ENCODE measurements at places on chromosomes 3 and 15.
A peak's percentile ranks its signal among the peaks of the same experiment; 100 is the strongest.

GRCh38 chr15:54517366-54517765, 539.1 kb downstream of the UNC13C start:
- no peak for DNase-seq

- peak; percentile 69 for DNase-seq
Observed at GRCh38 chr3:99413504-99413903, 224.9 kb upstream of the COL8A1 start.

- peak; percentile 93 for DNase-seq
Observed at GRCh38 chr15:34239151-34239808, 14.5 kb downstream of the EMC4 start.

- no peak for DNase-seq
Observed at GRCh38 chr15:38651328-38652038, 86.9 kb upstream of the RASGRP1 start.

DNA sequence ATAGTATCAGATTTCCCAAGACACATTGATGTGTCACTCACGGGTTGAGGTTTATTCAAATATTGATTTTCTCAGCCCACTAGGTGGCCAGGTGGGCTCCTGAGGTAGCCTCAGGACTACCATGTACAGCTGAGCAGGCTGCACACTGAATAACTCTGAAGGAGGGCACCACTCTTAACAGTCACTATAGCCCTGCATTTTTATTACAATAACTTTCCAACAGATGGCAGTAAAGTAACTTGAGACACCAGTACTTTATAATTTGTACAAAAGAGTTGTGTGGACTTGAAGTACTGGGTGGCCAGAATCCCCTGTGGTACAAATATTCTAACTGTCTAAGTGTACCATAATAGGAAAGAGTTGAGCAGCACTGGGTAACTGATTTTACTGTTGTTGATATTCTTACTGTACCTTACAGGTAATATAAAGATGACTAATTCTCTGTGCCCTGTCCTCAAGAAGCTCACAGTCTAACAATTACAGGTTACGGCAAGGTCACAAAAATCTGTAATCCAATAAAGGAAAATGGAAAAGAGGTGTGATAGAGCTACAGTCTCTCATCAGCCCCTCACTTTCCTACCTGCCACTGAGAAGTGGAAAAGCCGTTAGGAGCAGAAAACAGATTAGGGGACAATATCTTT, 76.0 kb downstream of the ETFA start:
- peak; percentile 41 for DNase-seq

GRCh38 chr3:43769885-43770425, 79.2 kb downstream of the ABHD5 start:
- DNase-seq: no peak

DNA sequence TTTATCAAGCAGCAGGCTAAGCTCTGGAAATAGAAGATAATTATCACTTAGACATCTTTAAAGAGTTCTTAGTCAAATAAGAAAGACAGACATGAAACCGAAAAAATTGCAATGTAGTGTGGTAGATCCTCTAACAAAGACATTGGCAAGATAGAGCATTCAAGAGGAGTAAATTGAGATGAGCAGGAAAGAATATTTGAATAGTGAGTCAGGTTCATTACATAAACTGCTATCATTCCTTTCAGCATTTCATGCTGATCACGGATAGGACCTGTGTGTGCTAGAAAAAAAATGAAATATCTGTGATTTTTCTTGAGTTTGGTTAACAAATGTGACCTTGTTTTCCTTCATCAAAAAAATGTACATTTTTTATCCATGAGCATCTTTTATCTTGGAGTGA, 460.9 kb downstream of the OTOL1 start:
- DNase-seq: no peak

GRCh38 chr3:55315396-55315795, 171.7 kb downstream of the WNT5A start:
- no peak for DNase-seq

DNA sequence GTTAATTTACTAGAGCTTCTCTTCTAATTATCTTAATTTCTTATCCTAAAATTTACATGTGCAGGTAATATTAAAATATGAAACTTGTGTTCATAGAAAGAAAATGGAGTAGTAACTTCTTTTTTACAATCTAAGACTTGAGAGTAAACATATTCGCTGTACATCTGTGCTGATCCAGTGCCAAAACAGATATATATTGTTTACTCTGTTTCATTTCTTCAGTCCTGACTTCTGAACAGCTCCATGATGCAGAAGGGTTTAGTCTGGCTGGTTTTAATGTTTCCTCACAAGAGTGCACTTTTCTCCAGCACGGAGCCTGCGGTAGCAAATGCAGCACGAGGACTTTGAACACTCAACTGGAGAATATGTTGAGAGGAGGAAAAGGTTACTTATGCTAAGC, 306.8 kb downstream of the EPHA3 start:
- DNase-seq: no peak

GRCh38 chr3:71964170-71964569, 179.2 kb upstream of the PROK2 start:
- no peak for DNase-seq

- no peak for DNase-seq
Observed at GRCh38 chr3:146491303-146491702, 21.9 kb upstream of the PLSCR2 start.

DNA sequence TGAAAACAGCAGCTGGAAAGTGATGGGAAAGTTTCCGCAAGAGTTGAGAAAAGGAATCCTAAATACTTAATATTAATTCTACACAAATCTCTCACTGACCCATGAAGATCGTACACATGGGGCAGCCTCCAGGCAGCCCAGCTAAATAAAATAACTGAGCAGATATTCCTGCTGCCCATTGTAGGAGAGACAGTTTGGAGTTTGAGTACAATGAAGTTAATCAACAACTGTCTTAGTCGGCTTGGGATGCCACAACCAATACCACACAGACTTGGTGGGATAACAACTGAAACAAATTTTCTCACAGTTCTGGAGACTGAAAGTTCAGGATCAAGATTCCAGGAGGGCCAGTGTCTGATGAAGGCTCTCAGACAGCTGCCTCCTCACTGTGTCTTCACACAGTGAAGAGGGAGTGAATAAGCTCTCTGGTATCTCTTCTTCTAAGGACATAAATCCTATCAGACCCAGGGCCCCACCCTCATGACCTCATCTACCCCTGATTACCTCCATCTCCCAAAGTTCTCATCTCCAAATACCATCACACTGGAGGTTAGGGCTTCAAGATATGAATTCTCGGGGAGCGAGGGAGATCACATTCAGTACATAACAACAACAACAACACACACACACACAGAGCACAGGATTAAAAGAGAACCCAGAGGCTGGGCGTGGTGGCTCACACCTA, 9.7 kb downstream of the TRPM7 start:
- peak; percentile 87 for DNase-seq

DNA sequence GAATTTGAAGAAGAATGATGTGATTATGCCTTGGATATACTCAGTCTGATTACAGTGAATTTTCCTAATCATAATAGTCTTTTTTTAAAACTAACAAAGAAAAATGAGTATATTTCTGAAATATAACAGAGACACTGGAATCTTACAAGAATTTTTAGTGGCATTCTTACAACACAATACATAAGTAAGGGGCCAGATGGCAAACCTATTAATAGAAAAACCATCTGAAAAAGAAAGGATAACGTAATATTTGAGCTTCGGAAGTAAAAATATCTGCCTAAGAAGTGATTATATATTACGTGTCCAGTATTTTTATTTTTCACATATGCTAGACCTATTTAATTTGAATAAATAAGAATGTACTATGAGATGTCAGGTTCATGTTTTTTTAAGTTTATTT, 452.8 kb downstream of the NAALADL2 start:
- DNase-seq: no peak

GRCh38 chr3:11009898-11010297, 17.4 kb downstream of the SLC6A1 start:
- DNase-seq: no peak

DNA sequence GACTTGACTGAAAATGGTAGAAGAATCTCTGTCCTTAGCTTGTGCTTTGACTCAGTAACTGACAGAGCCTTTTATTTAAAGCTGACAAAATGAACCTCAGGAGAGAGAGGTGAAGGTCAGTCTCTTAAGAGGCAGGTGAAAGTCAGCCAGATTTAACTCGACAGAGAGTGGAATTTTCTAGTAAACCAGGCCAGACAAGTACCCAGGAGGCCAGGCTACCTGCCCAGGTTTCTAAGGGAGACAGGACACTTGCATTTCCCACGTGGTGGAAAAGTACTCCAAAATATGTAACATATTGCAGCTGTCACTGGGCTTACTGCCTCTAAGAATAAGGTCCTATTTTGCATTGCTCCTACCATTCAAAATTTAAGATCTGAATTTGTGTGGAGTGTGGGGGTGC, 167.9 kb downstream of the FMN1 start:
- DNase-seq: no peak

DNA sequence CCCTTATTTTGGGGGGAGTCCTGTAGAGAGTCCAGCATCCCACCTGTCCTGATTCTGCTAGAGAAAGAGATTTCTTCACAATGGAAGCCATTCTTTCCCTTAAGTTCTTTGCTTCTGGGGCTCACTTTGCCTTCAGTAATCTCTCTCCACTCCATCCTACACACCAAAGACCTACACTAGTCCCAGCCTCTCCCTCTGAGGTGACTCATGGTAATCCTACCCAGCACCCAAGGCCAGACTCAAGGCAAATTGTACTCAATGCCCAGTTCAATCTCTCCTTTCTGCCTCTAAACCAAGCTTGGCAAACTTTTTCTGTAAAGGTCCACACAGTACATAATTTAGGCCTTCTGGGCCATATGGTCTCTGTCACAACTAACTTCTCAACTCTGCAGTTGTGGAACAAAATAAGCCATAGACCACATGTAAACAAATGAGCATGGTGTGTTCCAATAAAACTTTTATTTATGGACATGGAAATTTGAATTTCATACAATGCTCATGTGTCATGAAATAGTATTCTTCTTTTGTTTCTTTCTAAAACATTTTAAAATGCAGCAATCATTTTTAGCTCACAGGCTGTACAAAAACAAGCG, 72.5 kb downstream of the MRPL46 start:
- no peak for DNase-seq

- no peak for DNase-seq
Observed at GRCh38 chr3:141059816-141060215, 8.7 kb downstream of the SPSB4 start.

- DNase-seq: peak; percentile 5
Observed at GRCh38 chr15:33159726-33160453, 34.6 kb downstream of the FMN1 start.

DNA sequence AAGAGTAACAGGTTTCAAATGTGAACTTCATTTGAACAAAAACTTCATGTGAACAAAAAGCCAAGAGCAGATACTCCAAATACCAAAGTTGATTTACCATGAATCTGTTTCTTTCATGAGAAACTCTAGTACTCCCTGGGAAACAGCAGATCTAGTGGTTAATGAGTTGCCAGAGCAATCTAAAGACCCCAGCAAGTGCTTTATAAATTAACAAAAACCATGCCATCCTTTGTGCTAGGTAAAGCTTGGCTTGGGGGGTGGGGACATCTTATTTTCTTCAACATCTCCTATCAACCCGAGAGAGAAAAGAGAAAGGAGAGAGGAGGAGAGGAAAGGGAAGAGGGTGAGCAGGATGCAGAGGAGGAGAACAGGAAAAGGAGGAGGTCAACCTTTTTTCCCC, 100.7 kb downstream of the TBL1XR1 start:
- DNase-seq: no peak

DNA sequence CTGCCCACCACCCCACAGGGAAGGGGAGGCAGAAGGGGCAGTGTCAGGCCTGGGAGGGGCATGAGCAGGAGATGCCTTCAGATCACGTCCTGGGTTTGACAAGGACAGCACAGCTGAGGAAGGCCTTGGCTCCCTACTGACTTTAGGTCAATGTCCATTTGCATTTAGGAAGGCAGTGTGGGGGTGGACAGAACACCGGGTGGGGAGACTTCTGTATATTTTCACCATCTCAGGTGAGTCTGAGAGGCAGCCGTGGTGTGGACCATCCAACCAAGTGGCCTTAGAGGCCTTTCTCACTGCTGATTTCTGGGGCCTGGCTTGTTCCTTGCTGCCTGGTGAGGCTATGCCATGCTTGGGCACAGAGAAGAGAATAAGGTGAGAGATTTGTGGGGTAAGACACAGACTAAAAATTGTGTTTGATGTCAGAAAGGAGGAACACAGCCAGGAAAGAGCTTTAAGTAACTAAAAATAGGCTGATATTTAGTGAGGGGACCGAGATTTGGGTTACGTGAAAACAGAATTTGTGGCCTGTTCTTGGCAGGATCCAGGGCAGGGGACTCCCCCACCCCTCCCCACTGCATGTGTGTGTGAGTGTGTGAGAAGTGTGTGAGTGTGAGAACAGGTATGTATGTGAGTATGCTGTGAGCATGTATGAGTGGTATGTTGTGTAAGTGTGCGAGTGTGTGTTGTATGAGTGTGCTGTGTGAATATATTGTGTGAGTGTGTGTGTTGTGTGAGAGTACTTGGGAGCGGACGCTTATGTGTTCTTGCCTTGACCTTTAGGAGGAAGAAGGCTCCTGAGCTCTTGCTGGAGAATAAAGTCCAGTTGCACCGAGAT, 11.8 kb upstream of the PLA2G4E start:
- no peak for DNase-seq

DNA sequence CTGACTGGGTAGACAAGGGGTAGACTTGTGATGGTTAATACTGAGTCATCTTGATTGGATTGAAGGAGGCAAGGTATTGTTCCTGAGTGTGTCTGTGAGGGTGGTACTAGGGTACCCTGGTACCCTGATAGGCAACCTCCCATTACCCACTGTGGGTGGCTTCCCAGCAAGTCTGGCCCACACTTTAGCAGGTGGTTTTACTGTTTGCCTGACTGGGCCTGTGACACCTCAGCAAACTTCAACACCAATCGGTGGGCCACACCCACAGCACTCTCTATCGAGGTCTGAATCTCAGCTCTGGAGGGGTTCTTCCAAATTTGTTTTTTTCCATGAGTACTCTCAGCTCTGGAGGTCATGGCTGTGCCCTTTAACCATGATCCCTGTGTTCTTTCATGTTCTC, 24.6 kb upstream of the SH3GL3 start:
- DNase-seq: no peak

DNA sequence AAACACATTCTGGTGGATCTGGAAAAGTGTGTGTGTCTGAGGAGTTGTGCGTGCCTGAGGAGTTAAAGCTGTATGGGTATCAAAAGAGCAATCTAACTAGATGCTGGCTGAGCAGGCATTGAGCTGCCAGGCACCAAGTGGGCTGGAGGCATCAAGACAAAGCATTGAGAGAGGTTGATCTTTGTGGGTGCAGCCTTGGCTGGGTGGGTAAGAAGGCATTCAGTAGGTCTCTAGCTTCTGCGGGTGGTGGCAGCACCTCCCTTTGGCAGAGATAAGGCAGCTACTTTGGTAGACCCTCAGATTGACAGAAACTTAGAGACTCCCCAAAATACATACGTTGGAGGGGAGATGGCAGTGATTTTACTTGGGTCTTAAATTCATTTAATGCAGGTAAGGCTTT, 15.8 kb upstream of the TMEM212 start:
- DNase-seq: no peak

GRCh38 chr15:40192942-40193341, 32.1 kb downstream of the BUB1B start:
- DNase-seq: no peak

- no peak for DNase-seq
Observed at GRCh38 chr15:20355256-20355868, 186.2 kb downstream of the GOLGA6L6 start.

DNA sequence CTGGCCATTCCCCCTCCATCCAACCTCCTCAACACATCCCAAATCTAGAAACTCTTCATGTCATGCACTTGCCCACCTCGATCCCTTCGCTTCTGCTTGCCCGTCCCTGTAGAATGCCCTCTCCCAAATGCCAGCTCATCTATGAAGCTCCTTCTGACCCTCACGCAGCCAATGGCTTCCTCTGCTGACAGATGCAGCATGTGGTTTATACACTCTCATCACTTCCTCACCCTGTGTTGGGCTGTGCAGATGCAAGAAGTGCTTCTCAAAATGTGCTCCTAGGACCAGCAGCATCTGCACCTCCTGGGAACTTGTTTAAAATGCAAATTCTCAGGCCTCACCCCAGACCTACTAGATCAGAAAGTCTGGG, 51.7 kb downstream of the SEMA5B start:
- peak; percentile 25 for DNase-seq
